Stimulated activated CD8-positive, alpha-beta memory T cell treated with anti-CD3 and anti-CD28 coated beads, Interleukin-7, amount 100 ng/mL, for 48 hours (primary cell): ENCODE measurements at places on chromosomes 5 and 9.

GRCh38 chr9:89049646-89050045 lies 58.4 kb downstream of the S1PR3 start:
- DNase-seq, result no peak

DNA sequence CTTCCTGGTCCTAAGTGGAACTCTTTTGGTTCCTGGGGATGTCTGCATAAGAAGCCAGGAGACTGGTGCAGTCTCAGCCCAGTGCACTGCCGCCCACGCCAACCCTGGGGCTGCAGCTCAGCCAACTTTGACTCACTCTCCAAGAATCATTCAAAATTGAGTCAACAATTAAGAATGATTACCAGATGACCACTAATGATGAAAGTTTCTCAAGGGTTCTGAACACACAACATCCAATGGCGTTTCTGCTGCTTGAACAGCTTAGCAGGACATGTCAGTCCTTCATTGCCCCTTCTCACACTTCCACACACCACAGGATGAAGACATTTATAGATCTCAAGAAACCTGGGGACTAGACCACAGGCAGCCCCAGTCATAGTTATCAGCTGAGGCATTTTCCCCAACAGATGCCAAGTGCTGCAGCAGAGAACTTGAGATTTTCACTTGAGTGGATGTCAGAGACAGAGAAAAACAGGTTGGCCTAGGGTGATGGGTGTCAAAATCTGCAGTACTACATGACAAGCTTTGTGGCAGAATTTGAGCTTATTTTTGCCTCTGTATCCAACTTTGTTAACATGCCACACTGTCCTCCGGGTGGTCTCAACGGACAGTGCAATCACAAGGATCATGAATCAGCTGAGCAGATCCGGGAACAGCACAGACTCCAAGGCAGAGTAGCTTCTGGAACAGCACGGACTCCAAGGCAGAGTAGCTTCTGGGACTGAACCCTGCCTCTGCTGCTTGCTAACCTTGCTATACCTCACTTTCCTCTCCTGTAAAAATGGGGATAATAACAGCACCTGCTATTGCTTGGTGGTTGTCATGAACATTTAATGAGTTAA lies 356.1 kb downstream of the SPOCK1 start:
- DNase-seq, result no peak

DNA sequence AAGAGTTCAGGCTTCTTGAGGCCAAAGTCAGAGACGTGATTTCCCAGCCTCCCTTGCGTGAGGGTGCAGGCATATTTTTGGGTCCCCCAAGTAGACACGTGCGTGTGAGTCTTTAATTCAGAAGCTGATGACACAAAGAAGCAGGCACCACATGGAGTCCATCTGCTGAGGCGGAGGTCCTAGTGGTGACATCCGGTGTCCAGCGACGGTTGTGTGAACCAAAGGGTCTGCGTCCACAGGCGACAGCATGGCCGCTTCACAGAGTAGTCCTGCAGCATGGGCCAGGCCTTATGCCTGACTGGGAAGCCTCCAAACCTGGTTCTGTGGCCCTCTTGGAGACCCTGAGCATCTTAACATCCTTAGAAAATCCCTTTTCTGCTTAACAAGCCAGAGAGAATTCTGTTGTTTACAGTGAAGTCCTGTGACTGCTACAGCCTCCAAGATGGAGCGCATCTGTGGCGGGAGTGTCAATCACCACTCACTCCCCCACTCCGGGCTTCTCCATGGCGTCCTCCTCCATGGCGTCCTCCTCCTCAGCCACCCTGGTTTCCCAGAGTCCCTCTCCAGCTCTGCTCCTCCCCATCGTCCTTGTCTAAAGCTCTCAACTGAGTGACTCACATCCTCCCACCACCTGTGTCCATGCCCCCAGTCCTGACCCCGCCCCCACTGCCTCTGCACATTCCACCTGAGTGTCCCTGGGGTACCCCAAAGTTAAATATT lies 133.8 kb downstream of the PAX5 start:
- no peak for DNase-seq

GRCh38 chr9:16712787-16713186 lies 157.7 kb downstream of the BNC2 start:
- no peak for DNase-seq

- no peak for DNase-seq
These were observed 44.6 kb downstream of the TAF11L14 start for GRCh38 chr5:17678751-17679324.

DNA sequence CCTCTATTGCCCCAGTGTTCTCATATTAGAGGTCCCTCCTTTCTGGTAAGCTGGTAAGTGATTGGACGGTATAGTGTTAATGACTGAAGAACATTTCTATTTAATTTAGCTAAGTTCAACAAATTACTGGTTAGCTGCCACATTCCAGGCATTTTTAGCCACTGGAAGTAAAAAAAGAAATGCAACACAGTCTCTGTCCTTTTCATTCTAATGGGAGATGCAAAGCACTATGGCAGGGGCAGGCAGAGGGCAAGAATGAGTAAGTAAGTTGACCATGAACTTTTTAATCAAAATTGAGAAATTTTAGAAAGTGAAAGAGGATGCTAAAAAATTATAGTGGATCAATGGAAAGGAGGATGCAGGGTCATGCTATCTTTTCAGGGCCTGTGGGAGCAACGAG lies 137.4 kb downstream of the GPBP1 start:
- DNase-seq, result no peak
